Kidney glomerular epithelial cell (primary cell): ENCODE measurements at places on chromosomes 1 and 21.

- no peak for DNase-seq
Observed at GRCh38 chr1:245690156-245690690, 535.4 kb downstream of the KIF26B start.

DNA sequence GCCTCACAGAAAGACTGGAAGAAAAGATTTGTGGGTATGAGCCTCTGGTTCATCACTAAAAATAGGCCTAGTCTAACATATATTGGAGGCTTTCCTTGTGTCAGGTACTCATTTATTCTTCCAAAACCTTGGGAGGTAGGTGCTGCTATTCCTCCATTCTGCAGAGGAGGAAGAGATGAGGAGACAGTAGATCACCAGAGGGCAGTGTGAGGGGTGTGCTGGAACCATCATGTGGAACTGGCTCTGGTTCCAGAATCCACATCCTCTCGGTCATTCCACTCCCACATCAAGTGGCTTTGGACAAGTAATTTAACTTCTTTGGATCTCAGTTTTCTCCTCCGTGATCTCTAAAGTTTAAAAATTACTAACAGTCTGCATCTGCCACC lies 7.4 kb upstream of the INKA2 start:
- no peak for DNase-seq

GRCh38 chr21:21003701-21004100 lies 5.5 kb downstream of the NCAM2 start:
- DNase-seq: no peak

DNA sequence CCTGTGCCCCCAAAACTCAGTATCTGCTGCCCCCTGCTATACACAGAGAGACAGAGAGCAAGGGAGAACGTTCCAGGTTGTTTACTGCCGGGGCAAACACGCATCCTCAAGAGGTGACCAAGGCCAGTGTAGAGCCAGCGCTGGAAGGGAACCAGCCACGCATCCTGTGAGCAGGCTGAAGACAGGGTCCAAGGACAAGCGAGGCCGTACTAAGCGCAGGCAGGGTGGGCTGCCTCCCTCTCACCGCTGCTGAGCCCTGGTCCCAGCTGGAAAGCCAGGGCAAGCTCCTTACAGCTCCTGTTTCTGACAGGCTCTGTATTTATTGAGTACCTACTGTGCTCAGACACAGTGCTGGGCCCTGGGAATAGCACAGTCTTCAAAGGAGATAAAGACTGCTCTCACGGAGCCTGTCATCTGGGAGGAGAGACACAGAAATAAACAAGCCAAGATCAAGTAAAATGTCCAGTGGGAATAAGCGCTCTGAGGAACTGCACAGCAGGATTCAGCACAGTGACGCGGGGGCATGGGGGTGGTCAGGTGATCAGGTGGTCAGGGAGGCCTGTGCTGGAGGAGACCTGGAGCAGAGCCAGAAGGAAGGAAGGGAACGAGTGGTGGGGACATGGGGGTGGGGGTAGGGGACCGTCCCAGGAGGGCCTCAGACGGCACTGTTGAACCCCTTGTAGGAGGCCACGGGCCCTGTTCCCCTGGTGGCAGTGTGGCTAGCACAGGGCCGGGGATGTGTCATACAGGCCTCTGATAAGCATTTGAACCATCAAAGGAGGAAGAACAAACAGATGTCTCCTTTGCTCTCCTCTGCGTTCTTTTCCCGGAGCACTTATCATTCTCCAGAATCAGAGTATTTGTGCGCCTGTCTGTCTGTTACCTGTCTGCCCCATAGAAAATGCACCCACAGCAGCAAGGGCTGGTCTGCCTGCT lies 37.8 kb upstream of the EFHD2 start:
- DNase-seq: no peak

GRCh38 chr1:45116340-45116739 lies 90.1 kb downstream of the ZSWIM5 start:
- DNase-seq: no peak

GRCh38 chr1:12585951-12586942 lies 31.8 kb downstream of the DHRS3 start:
- DNase-seq: no peak

DNA sequence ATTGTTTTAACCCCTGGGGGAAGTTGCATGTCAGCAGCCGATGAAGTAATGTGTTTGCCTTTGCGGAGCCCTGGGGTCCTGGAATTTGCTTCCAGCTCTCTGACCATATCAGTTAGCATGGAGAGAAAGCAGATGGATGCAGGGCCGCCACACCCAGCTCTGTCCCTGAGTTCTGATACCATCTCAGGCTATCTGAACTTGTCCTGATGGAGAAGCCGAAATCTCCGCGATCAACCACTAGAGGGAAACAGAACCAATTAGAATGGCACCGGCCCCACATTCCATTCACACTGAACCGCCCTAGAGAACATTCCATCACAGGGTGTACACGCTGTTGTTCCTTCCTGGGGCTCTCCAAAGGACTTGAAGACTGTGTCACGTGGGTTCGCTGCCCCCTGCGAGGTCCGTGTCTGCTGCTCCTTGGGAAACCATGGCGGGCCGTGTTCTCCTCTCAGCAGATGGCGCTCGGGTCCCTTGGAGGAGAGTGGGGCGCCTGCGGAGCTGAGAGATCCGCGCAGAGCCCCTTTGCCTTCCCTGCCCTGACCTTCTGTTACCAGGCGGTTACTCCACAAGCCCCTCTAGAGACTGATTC lies 75.4 kb downstream of the ABCA4 start:
- DNase-seq: peak; percentile 92

- DNase-seq: no peak
Observed at GRCh38 chr1:2866422-2867086, 65.1 kb upstream of the TTC34 start.

- DNase-seq: no peak
Observed at GRCh38 chr1:13869172-13869797, 169.3 kb downstream of the PRDM2 start.

GRCh38 chr1:108063703-108064102 lies 98.7 kb upstream of the VAV3 start:
- DNase-seq: no peak

GRCh38 chr1:48532976-48533375 lies 61.0 kb upstream of the SPATA6 start:
- no peak for DNase-seq

DNA sequence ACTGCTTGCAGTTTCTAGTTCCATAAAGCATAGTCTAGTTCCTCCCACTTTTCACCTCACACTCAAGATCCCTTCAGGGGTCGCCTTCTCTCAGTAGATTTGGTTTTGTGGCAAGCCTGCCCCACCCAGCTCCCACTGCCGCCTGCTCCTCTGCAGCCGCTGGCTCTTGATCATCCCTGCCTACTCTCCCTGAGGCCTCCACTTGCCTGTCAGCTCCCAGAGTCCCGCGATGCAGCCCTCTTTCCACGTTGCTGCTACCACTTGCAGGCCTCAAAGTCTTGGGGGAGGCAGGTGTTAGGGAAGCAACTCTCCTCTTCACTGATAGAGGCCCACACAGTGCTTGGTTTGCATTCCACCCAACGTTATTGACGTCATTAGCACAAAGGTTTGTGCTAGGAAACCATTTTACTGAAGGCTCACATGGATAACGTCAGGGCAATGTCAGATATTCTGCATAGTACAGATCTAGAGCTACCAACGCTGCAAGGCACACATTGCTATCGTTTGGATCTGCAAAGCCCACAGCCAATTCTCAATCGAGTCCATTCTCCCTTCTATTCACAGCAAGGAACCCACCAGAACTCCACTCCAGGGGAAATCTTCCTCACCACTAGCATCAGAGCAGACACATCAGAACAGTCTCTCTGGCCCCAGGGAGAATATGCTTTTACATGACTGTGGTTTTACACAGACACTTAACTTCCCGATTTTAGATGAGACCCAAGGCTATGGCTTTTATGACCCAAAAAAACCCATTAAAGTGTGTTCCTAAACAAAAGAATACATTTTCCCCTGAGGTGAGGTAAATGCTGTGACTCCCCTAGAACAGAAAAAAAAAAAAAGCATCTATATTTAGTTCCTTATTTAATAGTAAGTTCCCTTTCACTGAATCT lies 519.5 kb upstream of the CAMK1G start:
- DNase-seq: no peak

DNA sequence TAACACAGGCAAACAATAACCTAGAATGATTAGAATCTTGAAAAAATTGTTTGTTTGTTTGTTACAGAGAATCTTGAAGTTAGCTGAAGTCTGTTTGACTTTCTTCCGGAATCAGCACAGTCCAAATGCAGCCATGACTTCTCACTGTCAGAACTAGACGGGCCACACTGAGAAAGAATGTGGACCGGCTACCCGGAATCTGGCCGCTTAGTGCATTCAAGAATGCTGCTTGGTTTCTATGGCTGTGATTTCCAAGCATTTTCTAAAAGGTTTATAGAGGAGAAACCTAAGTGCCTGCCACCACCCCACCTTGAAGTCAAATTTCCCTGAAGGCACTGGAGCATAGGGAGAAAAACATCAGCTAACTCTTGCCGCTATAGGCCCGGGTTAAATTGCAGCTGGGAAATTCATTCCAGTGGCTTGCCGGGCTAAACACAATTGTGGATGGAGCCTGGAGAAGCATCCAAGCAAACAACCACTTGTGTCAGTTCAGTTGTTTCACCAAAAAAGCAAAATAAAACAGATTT lies 231.1 kb downstream of the DISC1 start:
- DNase-seq: no peak

DNA sequence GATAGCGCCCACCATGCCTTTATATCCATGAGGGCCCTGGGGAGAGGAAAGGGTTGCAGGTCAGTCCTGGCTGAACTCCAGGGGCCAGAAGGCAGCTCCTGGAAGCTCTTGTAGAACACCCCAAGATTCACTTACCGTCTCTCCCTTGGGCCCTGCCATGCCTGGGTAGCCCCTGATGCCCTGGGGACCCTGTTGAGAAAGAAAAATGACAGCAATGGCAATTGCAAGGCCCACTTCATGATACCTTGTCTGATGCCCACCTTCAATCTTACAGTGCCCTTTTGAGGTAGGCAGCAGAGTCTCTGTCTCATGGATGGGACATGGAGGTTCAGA lies 7.0 kb downstream of the COL9A2 start:
- no peak for DNase-seq

DNA sequence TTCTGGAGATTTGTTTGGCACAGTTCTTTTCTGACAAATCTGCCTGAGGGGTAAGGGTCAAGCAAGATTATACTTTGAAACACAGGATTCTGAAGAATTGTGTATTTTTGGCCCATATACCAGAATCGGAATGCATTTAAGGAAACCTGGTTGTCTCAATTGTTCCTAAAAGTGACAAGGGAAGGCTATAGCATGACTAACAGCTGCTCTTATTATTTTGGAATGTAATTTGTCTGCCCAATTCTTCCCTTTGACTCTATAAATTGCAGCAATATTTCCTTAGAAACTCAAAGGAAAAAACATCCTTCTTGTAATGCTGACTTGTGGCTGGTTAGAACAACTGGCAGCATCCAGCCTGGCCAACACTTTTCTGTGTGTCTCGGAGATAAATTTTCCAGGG lies 15.8 kb upstream of the VCAM1 start:
- no peak for DNase-seq
